ENCODE measurements at places on chromosomes 2 and 18.

GRCh38 chr2:172735582-172736423 lies at the start of gene RAPGEF4:
Gene RAPGEF4, plus strand, starts transcription at chr2:172735845. Its CDS starts 139 bp downstream, at chr2:172735984.
- peak; percentile 64 for DNase-seq

GRCh38 chr18:75003039-75003438 lies 205.9 kb downstream of the PTGR3 start:
- no peak for DNase-seq

DNA sequence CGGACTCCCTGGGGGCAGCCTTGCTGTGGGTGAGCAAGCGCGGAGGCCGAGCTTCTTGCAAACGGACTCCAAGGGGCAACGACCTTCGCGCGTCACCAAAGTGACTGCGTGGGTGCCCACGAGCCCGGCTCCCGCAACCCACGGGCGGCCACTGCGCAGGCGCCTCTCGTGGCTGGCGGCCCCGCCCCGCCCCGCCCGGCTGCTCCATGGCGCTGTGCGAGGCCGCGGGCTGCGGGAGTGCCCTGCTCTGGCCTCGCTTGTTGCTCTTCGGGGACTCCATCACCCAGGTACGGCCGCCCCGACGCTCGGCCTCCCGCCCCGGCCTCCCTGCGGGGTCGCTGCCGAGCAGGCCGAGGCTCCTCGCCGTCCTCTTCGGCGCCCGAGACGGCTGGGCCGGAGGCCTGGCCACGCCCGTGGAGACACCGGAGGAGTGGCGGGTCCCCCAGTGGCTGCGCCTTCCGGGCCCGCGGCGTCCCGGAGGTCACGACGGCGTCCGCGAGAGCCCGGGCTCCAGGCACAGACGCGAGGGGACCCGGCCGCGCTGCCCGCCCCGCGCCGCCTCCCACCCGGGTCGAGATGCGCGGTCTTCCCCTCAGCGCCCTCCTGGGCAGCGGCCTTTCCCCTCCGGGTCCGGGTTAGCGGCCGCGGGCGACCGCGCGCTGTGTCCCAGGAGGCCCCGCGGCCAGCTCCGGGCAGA lies at the start of gene IAH1:
Gene IAH1, plus strand, starts transcription at position 191 of the 697 bp plus-strand sequence. Its CDS starts 16 bp downstream, at position 207.
- peak; percentile 54 for DNase-seq

- DNase-seq = no peak
Measured at GRCh38 chr18:65769652-65770051, 18.8 kb downstream of the CDH7 start.

DNA sequence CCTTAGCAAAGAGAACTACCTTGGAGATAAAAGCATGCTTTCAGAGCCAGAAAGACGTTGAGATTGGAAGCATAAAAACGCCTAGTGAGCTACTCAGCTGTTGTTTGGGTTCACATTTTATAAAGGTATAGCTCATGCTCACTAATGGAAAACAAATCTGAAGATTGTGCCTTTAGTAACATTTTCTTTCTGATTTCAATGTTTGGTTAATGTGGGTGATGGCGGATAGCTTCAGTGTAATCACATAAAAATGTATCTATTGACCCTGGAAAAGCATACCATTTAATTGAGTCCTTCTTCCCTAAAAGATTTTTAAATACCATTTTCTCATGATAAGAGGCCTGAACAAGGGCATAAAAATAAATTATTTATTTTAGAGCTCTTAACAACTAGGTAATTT lies 73.4 kb downstream of the DTNA start:
- DNase-seq = no peak

Data from GM23338 (cell line).